Naive thymus-derived CD8-positive, alpha-beta T cell (primary cell): ENCODE measurements at places on chromosomes 12 and 14. TPM values are rescaled to one million over a fixed set of nuclear protein-coding genes. Genes with fewer than 3 reads are reported as not detected.

The OR6C2 gene
- not detected for total RNA-seq

The SOAT2 gene
- total RNA-seq, result 0.80 TPM

The TMEM229B gene
- total RNA-seq, result 25.6 TPM

GRCh38 chr12:14010989-14011388 lies 29.6 kb upstream of the GRIN2B start:
- no peak for DNase-seq

DNA sequence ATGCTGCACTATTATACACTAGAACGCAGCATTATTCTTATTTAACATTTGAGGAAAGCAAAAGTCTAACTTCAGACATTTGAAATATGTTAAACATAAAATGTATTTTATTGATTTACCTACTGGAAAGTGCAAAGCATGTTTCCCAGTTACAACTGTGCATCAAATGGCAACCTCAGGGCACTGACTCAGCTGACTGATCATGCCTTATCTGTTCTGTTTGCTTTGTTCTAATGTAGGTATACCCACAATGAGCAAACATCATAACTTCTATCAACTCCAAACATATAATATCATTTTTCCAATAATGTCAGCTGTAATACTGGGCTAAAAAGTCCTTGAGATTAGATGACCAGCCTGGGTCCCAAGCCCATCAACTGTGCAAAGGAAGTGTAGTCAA lies 431.0 kb downstream of the FOXG1 start:
- no peak for DNase-seq

DNA sequence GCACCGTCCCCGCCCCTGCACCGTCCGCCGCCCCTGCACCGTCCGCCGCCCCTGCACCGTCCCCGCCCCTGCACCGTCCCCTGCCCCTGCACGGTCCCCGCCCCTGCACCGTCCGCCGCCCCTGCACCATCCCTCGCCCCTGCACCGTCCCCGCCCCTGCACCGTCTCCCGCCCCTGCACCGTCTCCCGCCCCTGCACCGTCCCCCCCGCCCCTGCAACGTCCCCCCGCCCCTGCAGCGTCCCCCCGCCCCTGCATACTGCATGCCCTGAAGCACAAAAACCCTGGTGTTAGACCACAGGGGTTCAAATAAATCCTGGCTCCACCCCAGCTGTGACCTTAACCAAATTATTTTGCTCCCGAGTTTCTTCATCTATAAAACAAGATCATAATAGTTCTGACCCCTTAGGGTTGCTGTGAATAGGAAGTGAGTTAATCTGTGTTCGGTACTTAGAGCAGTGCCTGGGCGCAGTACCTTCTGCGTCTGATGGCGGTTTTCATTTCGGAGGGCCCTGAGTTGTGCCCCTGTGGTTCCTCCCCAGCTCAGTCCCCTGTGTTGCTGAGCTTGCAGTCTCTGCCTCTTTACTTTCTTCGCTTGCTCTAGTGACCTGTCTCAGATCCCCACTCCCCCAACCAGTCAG lies 38.1 kb downstream of the ESRRB start:
- DNase-seq, result no peak
